Peyer's patch (tissue), 4 donors: ENCODE measurements at places on chromosomes 12 and 14. TPM values are rescaled to one million over a fixed set of nuclear protein-coding genes. Genes with fewer than 3 reads are reported as not detected.
A peak's percentile ranks its signal among the peaks of the same experiment; 100 is the strongest.

GRCh38 chr14:37591311-37591940 lies 3.6 kb downstream of the FOXA1 start:
- peak; percentile 71 for DNase-seq
- H3K4me1 ChIP-seq, result no peaks in the 10 kb centered on the region
- H3K27ac ChIP-seq, result peak overlapping the region; percentile 59
- no peaks in the 10 kb centered on the region for H3K36me3 ChIP-seq
- H3K4me3 ChIP-seq, result peak overlapping the region; percentile 54

The MIP gene
- not detected for total RNA-seq

DNA sequence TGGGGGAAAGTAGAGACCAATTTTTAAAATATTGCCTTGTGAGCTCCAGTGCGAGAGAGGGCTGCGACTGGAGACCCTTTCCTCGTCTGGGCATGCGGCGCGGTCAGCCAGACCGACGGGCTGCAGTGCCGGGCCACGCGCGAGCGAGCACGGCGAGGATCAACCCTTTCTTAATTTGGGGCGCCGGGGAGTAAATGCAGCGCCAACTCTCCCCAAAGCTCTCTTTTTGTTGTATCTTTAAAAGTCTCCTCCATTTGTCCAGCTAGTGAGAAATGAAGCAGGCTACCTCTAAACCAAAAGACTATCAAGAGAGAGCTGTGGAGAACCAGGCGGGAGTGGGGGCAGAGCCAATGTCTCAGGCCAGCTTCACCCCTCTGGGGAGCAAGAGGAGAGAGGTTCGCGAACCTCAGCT lies 1.4 kb downstream of the SIX1 start:
- peaks cover 19% of the 10 kb centered on the region for H3K4me1 ChIP-seq
- peaks cover 7% of the 10 kb centered on the region for H3K27me3 ChIP-seq
- H3K36me3 ChIP-seq, result no peaks in the 10 kb centered on the region
- no peak overlapping the region for H3K4me3 ChIP-seq
- H3K27ac ChIP-seq, result no peak overlapping the region

The PRPH gene
- 6.5 TPM for total RNA-seq

DNA sequence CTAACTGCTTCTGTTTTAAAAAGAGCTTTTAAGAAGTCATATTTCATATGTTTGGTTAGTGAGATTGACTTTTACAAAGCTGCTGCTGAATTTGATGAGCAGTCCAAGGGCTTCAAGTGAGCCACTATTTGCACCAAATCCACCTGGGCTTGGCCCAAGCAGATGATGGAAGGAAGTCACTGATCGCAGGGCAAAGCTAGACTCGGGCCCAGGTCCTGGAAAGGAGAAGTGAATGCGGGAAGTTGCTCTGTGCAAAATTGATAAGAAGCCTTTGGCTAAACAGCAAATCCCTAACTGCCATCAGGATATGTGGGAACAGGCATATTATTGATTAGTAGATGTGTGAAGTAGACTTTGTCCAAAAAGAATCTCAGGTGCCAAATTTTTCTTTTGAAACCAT lies 30.5 kb downstream of the PLXNC1 start:
- peaks cover 15% of the 10 kb centered on the region for H3K4me1 ChIP-seq
- no peak overlapping the region for H3K4me3 ChIP-seq
- DNase-seq, result no peak
- H3K36me3 ChIP-seq, result no peaks in the 10 kb centered on the region

DNA sequence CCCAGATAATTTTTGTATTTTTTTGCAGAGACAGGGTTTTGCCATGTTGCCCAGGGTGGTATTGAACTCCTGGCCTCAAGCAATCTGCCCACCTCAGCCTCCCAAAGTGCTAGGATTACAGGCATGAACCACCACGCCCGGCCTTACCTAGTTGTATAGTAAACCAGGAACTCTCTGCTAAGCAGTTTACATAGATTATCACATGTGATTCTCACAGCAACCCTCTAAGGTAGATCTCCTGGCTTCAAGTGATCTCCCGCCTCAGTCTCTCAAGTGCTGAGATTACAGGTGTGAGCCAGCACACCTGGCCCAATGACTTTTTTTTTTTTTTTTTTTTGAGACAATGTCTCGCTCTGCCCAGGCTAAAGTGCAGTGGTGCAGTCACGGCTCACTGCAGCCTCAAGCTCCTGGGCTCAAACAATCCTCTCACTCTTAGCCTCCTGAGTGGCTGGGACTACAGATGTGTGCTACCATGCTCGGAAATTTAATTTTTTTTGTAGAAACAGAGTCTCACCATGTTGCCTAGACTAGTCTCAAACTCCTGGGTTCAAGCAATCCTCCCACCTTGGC lies 26.0 kb upstream of the ATP2A2 start:
- peak overlapping the region; percentile 63 for H3K27ac ChIP-seq
- H3K36me3 ChIP-seq, result no peaks in the 10 kb centered on the region
- H3K27me3 ChIP-seq, result no peaks in the 10 kb centered on the region
- peaks cover 4% of the 10 kb centered on the region for H3K4me1 ChIP-seq

DNA sequence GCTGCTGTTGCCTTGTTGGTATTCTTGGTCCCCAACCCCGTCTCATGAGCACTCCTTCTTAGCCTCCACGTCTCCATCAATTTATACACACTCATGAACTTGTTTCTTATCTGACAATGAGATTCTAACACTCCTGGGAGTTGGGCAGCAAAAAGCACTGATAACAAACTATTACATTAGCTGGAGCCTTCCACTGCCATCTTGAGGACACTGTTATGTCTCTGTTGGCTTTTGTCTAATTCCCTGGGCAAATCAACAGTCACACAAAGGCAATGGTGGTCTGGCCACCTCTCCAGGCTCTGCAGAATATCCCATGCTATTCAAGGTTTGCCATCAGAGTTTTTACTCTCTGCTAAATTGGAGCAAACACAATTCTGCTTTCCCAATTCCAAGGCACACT lies 117.8 kb upstream of the COCH start:
- no peak overlapping the region for H3K4me3 ChIP-seq
- H3K36me3 ChIP-seq, result no peaks in the 10 kb centered on the region
- H3K27ac ChIP-seq, result no peak overlapping the region
- DNase-seq, result no peak

DNA sequence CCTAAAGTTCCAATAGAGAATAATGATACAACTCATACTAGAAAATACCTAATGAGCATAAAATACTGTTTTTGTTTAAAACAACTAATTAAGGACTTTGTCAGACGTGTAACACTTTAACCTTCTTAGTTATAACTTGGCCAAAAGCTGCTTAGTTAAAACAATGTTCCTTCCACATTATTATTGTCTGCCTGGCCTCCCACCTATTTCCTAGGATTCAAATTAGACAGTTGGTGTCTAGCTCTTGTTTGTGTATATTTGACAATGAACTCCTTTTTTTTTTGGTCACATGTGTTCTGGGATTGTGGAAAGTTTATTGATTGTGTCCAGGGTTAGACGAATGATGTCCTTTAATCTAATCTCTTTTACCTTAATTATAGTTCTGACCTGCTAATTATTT lies 67.6 kb upstream of the PSMA6 start:
- no peaks in the 10 kb centered on the region for H3K36me3 ChIP-seq
- H3K27me3 ChIP-seq, result no peaks in the 10 kb centered on the region
- no peaks in the 10 kb centered on the region for H3K4me1 ChIP-seq
- no peak overlapping the region for H3K4me3 ChIP-seq
- H3K27ac ChIP-seq, result no peak overlapping the region

DNA sequence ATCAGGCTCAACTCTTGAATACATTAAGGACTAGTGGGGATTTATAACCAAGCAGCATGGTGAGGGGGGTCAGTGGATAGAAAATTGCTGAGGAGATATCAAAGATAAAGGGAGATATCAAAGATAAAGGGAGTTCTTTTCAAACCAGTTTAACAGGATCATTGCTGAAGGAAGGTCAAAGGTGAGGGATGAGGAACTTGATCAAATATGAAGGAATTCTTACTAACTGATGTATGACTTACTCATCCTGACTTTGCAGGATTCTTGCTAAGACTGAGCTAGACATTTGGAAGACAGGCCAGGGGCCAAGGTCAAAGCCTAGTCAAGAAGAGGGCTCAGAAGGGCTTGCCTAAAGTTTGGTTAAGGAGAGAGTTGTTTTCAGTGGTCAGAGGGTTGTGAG lies 4.8 kb downstream of the ABHD4 start:
- no peak for DNase-seq
- no peaks in the 10 kb centered on the region for H3K36me3 ChIP-seq
- no peak overlapping the region for H3K27ac ChIP-seq
- H3K27me3 ChIP-seq, result no peaks in the 10 kb centered on the region
- H3K4me1 ChIP-seq, result peaks cover 10% of the 10 kb centered on the region

The OVCH1 gene
- not detected for total RNA-seq

The SOCS2 gene
- total RNA-seq, result 34.0 TPM

DNA sequence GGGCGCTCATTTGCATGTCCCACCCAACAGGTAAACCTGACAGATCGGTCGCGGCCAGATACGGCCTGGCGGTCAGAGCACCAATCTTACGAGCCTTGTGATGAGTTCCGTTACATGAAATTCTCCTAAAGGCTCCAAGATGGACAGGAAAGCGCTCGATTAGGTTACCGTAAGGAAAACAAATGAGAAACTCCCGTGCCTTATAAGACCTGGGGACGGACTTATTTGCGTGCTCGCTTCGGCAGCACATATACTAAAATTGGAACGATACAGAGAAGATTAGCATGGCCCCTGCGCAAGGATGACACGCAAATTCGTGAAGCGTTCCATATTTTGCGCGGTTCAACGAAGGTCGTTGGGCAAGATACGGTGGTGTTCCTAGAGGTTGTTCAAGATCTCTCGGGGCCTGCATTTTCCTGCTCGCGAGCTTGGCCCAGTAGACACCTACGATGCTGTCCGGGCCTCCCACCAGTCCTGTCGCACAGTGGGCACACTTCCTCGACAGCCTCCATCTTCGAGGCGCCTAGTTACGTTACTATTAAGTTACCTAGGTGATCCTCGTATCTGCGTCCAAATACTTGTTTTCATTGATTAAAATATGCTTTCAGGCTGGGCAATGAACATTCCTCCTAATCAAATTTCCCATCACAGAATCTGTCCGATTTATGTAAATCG lies at the start of gene RNU6-7:
RNU6-7 (plus strand) TSS at position 230 of the 675 bp plus-strand sequence.
- no peaks in the 10 kb centered on the region for H3K4me1 ChIP-seq
- peak within 1 kb of the TSS; percentile 91 for H3K27ac ChIP-seq
- no peaks in the 10 kb centered on the region for H3K36me3 ChIP-seq
- peak within 1 kb of the TSS; percentile 70 for H3K4me3 ChIP-seq
- DNase-seq, result peak; percentile 33

DNA sequence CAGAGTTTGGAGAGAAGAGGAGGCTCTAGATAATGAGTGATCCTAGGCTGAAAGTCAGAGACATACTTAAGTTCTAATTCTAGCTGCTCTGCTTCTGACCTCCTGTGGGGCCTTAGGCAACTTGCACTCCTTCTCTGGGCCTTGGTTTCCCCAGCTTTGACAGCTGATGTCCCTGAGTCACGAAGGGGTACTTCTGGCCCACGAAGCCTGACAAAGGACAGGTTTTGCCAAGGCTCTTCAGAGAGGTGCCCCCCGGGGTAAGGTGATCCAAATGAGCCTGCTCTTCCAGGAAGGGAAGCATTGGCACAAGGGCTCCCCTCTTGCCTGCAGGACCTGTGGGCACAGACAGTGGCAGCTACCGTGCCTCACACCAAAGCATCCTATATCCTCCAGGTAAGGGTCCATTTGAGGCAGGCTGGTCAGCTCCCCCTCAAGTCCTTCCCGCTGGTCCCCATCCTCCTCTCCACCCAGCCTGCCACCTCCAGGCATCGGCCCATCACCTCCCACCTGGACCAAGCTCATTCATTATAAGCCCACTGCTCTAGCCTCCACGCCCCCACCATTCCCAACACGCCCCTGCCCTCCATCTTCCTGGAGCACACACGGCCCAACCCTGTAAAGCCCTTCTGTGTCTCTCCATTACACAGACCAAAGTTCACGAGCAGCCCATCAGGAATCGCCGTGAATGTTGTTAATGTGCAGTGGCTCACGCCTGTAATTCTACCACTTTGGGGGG lies 1.9 kb upstream of the PPP1R13B start:
- H3K4me3 ChIP-seq, result no peak overlapping the region
- H3K36me3 ChIP-seq, result no peaks in the 10 kb centered on the region
- H3K27me3 ChIP-seq, result no peaks in the 10 kb centered on the region

DNA sequence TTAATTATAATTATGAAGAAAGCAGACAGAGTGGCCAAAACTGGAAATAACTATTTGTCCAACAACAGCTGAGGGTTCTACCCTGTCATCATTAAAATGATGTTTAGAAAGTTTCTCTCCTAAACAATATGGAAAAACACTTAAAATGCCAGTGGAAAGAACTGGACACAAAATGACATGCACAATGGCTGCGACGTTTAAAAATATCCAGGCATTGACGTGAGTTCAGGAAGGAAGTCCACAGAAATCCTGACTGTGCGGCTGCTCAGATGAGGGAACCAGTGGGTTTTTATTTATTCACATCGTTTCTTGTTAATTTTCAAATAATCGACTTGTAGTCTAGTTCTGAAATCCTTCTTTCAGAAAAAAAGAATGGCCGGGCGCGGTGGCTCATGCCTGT lies 58.3 kb downstream of the CCNK start:
- peaks cover 31% of the 10 kb centered on the region for H3K4me1 ChIP-seq
- no peak overlapping the region for H3K27ac ChIP-seq
- no peak for DNase-seq
- H3K27me3 ChIP-seq, result no peaks in the 10 kb centered on the region
- H3K4me3 ChIP-seq, result no peak overlapping the region
- no peaks in the 10 kb centered on the region for H3K36me3 ChIP-seq

DNA sequence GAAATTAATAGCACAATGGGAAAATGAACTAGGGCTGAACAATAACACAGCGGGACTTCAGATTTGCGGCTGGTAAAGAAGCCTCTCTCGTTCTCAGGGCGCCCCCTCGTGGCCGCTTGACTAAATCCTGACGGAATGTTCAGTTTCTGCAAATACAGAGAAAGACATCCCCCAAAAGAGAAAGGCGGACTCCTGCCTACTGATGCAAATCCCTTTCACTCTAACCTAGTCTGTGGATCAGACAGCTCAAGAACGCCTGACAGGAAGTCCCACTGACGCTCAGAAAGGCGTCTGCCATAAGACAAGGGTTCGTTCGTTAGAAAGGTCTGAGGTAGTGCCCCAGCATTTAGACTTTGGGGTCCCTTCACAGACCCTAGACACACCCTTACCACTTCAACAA lies 2.5 kb downstream of the NUAK1 start:
- no peaks in the 10 kb centered on the region for H3K4me1 ChIP-seq
- H3K27ac ChIP-seq, result no peak overlapping the region
- no peaks in the 10 kb centered on the region for H3K36me3 ChIP-seq
- DNase-seq, result peak; percentile 70

- no peaks in the 10 kb centered on the region for H3K27me3 ChIP-seq
- no peaks in the 10 kb centered on the region for H3K4me1 ChIP-seq
- peak overlapping the region; percentile 77 for H3K4me3 ChIP-seq
- H3K27ac ChIP-seq, result peak overlapping the region; percentile 96
- no peaks in the 10 kb centered on the region for H3K36me3 ChIP-seq
- DNase-seq, result no peak
Measured at GRCh38 chr12:55925870-55926737, 1.6 kb downstream of the PYM1 start.

GRCh38 chr12:105822131-105823105 lies 316.3 kb downstream of the NUAK1 start:
- no peaks in the 10 kb centered on the region for H3K4me1 ChIP-seq
- H3K36me3 ChIP-seq, result no peaks in the 10 kb centered on the region
- DNase-seq, result no peak
- H3K27ac ChIP-seq, result no peak overlapping the region

DNA sequence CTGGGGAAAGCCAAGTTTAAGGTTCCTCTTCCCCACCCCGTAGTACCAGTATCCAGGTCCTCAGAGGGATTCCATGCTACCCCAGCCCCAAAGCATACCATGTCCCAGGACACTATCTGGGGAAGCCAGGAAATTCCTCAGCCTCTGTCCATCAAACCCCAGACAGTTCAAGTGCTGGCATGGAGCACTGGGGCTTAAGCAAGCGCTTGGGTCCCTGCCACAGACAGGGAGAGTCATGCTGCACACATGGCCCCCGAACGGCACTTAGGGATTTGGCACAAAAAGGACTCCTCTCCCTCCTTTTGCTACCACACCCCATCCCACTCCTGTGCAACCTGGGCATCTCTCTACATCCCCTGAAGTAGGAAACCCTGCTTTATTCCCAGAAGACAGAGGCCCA lies 21.8 kb downstream of the ADCY6 start:
- peaks cover 7% of the 10 kb centered on the region for H3K4me1 ChIP-seq
- no peak overlapping the region for H3K27ac ChIP-seq
- no peaks in the 10 kb centered on the region for H3K36me3 ChIP-seq

The GARIN6 gene
- not detected for total RNA-seq
